ENCODE measurements at places on chromosomes 4 and X. TPM values are rescaled to one million over a fixed set of nuclear protein-coding genes. Genes with fewer than 3 reads are reported as not detected.

NPNT gene
- total RNA-seq = not detected

NR0B1 gene
- total RNA-seq = not detected

P2RY4 gene
- not detected for total RNA-seq

WAS gene
- total RNA-seq = 63.4 TPM

DGKK gene
- total RNA-seq = not detected

APLN gene
- not detected for total RNA-seq

USP17L30 gene
- not detected for total RNA-seq

PAGE1 gene
- total RNA-seq = not detected

LNX1 gene
- total RNA-seq = not detected

CXCL10 gene
- total RNA-seq = not detected

PWWP3B gene
- not detected for total RNA-seq

FGFRL1 gene
- total RNA-seq = not detected

CXCL3 gene
- not detected for total RNA-seq

XPNPEP2 gene
- not detected for total RNA-seq

DGKQ gene
- total RNA-seq = 5.8 TPM

RBM41 gene
- 15.6 TPM for total RNA-seq

NUDT11 gene
- not detected for total RNA-seq

FMR1NB gene
- not detected for total RNA-seq

USP38 gene
- 31.3 TPM for total RNA-seq

ERAS gene
- not detected for total RNA-seq

DNAJB14 gene
- 28.9 TPM for total RNA-seq

SFRP2 gene
- total RNA-seq = not detected

ARSJ gene
- total RNA-seq = not detected

BEX1 gene
- total RNA-seq = not detected

PRR32 gene
- not detected for total RNA-seq

HMX1 gene
- total RNA-seq = not detected

WNK3 gene
- total RNA-seq = 0.04 TPM

CLDN34 gene
- not detected for total RNA-seq

REPS2 gene
- 1.1 TPM for total RNA-seq

LRP2BP gene
- 0.26 TPM for total RNA-seq

MAGEA6 gene
- 1.6 TPM for total RNA-seq

GAGE13 gene
- total RNA-seq = not detected

GABRE gene
- total RNA-seq = not detected

DUSP21 gene
- total RNA-seq = not detected

SHROOM2 gene
- 0.15 TPM for total RNA-seq

KCTD8 gene
- total RNA-seq = not detected

FGF16 gene
- not detected for total RNA-seq

SPARCL1 gene
- total RNA-seq = 0.11 TPM

FAM9B gene
- total RNA-seq = not detected

F11 gene
- total RNA-seq = not detected

XAGE2 gene
- not detected for total RNA-seq

MAGEB2 gene
- total RNA-seq = not detected

DOCK11 gene
- total RNA-seq = 70.5 TPM

PAGE4 gene
- not detected for total RNA-seq

MID1 gene
- total RNA-seq = 0.04 TPM

IL13RA1 gene
- total RNA-seq = 0.87 TPM

RNF150 gene
- not detected for total RNA-seq

RASSF6 gene
- 2.9 TPM for total RNA-seq

TMPRSS11F gene
- not detected for total RNA-seq
